ENCODE measurements at places on chromosomes 5 and 9.

- DNase-seq: peak; percentile 31
Measured at GRCh38 chr9:93575796-93576257, 557 bp upstream of the PHF2 start.

DNA sequence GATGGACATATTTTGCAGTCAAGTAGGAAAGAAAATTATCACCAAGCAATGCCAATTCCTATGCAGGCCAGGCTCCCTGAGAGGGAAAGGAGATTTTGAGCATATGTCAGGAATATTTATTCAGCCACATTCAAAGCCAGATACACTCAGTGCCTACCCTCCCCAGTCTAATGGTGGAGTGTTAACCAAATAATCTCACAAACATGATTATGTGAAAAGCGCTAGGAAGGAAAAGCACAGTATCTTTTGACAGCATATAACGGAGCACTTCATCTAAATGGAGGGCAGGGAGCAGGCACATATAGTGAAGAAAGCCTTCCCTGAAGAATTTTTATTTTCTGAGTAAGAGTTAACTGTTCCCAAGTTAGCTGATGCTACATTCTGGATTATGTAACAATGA, 80.3 kb upstream of the SLC30A5 start:
- DNase-seq: no peak

GRCh38 chr9:128383007-128383753, 12.0 kb downstream of the URM1 start:
- no peak for DNase-seq

DNA sequence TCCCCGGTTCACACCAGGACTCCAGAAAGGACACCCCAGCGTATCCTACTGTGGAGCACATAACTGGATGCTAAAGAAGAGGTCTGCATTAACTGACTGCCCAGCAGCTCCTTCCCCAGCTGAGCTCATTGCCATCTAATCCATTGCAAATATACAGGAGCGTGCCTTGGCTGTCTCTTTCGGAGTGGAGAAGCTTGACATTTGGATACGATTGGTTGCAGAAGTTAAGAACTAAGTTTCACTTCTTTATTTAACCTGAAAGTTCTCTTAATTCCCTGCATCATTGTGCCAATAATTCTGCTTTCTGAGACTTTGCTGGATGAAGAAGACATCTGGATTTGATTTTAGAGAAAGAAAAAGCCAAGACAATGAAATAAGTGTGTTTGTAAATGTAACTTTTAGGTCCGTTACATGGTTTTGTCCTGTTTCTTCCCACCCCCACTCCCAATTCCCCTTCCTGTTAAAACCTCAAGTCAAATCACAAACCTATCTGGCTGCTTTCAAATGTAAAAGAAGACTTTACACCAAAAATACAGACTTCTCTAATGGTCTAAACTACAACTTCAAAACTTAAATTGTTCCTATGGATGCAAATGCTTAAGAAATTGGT, 33.9 kb downstream of the TAS2R1 start:
- DNase-seq: no peak

GRCh38 chr5:864492-865167, 13.8 kb upstream of the ZDHHC11 start:
- DNase-seq: no peak

DNA sequence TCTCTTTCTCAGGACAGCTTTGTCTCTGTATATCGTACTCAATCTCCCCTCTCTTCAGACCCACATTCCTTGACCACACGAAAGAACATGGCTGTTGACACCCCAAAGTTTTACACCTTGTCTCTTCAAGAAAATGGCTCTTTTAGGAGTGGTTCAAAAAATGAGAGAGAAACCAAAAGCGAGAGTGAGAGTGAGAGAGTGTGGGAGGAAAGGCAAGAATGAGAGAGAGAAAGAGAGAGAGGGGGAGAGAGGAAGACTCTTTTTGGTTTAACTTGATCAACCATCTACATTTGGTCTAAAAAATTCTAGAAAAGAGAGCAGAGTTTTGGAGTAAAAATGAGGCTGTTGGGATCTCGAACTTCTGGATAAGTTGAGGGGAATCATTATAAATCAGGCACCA, 581.8 kb upstream of the WWC1 start:
- no peak for DNase-seq

DNA sequence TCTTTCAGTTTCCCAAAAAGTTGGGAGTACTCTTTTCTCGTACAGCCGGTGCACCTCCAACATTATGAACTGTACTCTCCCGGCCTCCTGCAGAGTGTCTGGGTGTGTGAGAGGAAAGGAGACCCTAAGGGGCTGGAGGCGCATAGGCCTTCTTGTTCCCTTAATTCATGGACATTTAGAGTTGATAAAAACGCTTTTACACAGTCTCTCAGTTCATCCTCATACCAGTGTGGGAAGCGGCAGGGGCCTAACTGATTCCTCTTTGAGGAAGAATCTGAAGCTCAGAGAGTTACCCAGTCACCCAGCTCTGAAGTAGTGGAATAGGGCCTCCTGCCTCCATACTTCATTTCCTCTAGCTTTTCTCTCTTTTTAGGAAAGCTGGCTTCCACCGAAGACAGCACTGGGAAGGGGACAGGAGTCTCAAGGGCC, 3.3 kb downstream of the MCIDAS start:
- no peak for DNase-seq

DNA sequence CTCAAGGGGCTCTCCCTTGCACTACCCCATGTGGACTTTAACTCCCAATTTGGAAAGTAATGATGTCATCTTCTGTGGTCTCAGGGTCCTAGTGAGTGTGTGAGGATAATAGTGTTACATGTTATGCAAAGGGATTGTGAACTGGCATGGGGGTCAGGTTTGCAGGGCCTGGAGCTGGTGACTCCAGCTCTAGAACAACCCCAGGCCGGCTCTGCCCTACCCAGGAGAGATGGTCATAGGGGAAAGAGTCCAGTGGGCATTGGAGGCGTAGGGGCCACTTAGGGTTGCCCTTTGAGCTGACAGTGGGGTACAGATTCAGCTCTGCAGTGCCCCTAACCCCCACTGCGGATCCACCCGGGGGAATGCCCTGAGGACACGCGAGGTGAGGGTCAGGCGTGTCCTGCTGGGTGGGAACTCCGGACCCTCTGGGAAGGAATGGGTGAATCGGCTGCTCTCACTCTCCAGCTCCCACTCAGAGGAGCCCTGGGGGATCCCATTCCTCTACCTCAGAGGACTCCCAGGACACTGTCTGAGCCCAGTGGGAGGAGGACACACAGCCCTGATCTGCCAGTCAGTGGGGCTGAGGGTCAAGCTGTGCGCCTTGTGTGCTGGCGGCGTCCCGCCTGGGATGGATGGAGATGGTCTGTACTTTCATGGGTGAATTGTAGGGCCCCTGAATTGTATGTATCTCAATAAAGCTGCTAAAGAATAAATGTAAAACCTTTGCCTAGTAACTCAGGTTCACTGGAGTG, 2.5 kb upstream of the NKD2 start:
- no peak for DNase-seq

DNA sequence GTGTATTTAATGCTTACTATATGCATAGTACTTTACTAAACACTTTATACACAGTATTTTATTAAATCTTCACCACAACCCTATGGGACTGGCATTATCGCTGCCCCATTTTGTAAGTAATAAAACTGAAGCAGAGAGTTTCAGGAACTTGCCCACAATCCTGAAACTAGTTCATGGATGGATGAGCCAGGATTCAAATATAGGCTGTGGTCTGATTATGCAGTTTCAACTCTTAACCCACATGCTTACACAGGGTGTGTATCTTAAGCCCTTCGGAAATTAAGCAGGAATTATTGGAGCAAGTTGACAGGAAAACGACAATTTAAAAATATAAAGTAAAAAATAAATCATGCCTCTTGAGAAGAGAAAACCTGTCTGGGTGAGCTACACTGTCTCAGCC, 109.0 kb downstream of the ATP10B start:
- no peak for DNase-seq

DNA sequence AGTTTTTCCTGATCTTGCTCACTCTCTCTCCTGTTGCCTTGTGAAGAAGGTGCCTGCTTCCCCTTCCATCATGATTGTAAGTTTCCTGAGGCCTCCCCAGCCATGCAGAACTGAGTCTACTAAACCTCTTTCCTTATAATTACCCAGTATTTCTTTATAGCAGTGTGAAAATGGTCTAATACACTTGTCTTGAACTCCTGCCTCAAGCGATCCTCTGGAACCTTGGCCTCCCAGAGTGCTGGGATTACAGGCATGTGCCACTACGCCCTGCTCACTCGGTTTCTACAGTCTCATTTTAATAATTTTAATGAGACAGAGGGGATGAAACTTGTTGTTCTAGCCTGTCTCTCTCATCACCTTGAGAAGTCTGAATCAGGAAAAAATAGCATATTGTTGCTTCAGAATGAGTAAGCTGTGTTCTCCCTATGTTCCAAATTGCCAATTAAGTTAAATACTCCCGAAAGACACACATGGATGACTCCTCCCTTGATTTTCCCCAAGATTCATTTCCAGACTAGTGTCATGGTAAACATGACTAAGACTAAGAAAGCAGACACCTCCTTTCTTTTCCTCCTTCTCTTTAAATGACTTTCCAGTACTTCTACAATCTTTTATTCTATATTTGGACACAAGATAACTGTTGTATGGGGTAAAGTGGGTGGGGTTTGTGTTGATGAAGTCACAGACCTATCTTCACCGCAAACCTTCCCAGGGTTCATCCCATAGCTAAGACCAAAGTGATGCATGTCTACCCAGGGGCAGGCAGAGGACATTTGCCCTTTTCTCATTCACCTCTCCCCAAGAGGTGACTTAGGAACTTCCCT, 7.8 kb upstream of the DNAJC18 start:
- DNase-seq: no peak

- no peak for DNase-seq
Measured at GRCh38 chr5:66277981-66278380, 133.9 kb downstream of the SREK1 start.

- no peak for DNase-seq
Measured at GRCh38 chr5:61701877-61702602, 370.0 kb downstream of the ZSWIM6 start.

GRCh38 chr9:112535301-112535700, 48.7 kb downstream of the KIAA1958 start:
- no peak for DNase-seq

DNA sequence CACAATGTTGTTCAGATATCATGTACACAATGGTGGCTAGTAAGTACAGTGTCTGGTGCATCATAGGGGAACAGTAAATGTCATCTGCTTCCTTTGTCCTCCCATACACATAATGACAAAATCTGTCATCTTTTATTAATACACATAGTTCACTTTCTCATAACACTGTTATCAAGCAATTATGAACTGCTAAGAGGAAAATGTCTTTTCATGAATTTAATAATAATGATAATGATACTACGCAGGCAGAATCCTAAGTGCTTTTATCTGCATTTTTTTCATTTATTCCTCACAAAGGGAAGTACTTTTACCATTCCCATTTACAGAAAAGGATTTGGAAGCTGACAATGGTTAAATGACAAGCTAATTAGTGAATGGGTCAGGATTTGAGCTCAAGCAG, 35.7 kb downstream of the DPYSL3 start:
- no peak for DNase-seq

DNA sequence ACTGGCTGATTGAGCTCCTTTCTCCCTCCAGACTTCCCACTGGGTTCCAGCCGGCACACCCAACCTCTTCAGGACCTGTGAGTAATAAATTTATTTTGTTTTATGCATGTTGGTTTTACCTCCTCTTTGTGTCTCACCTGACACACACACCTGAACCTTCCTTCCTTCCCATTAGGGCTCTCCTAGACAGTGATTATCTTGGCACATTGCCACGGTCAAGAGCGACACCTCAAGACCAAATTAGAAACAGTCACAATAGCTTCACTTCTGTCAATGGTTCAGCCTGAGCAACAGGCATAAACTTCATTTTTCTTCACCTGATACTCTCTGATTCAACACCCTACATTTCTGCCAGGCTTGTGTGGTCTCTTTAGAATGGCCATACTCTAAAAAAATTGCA, 296.3 kb upstream of the SMARCA2 start:
- no peak for DNase-seq

DNA sequence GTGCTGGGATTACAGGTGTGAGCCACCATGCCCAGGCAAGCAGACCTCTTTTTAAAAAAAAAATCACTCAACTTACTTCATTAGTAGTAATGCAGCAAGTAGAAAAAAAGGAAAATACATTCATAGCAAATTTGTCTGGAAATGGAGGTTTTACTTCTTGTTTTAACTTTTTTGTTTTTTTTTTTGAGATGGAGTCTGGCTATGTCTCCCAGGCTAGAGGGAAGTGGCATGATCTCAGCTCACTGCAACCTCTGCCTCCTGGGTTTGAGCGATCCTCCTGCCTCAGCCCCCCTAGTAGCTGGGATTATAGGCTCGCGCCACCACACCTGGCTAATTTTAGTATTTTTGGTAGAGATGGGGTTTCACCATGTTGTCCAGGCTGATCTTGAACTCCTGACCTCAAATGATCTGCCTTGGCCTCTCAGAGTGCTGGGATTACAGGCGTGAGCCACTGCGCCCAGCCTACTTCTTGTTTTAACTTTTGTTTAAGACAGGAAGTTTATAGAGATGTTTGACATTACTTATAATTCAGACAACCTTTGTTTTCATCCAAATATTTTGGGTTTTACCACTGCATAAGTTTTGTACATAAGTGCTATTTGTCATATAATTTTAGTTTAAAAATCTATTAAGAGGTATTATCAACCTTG, 26.5 kb downstream of the UBE2R2 start:
- DNase-seq: no peak

DNA sequence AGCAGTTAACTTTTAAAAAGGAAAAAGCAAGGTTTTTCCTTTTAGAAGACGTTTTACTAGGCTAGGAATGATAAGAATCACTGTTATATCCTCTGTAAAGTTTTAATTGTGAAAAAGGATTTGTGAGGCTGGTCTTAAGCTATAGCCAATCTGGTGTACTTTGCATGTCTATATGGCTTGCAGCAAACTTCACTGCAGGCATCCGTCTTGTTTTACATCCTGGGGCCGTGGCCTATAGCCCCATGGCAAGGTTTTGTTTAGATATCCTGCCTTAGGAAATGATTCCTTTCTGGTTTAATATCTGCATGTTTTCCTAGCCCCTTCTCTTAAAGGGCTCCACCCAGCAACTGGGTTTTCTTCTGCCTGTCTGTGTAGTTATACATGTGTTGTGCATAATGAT, 272.8 kb downstream of the ICE1 start:
- no peak for DNase-seq

GRCh38 chr9:91825866-91826265, 124.2 kb downstream of the ROR2 start:
- no peak for DNase-seq

GRCh38 chr5:178281331-178281730, 48.7 kb upstream of the PHYKPL start:
- no peak for DNase-seq
